ENCODE measurements at places on chromosomes 6 and 20.

- no peaks in the 10 kb centered on the region for H3K36me3 ChIP-seq
- no peak overlapping the region for H3K27ac ChIP-seq
- DNase-seq = no peak
- no peaks in the 10 kb centered on the region for H3K4me1 ChIP-seq
- H3K4me3 ChIP-seq = no peak overlapping the region
- H3K27me3 ChIP-seq = no peaks in the 10 kb centered on the region
These were observed 85.8 kb downstream of the DZANK1 start for GRCh38 chr20:18380908-18381529.

DNA sequence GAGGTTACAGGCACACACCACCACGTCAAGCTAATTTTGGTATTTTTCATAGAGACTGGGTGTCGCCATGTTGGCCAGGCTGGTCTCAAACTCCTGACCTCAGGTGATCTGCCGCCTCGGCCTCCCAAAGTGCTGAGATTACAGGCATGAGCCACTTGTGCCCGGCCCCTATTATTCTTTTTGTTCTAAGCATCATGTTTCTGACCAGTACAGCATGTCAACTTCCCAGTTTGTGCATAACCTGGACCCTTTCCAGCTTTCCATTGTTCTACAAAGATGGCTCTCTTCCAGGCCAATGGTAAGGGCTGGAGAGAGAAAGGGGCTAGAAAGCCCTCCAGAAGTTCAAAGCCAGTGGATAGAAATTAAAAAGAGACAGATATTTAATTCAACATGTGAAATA lies 91.3 kb upstream of the TNFAIP3 start:
- no peak overlapping the region for H3K27ac ChIP-seq
- H3K4me1 ChIP-seq = no peaks in the 10 kb centered on the region
- no peak for DNase-seq
- no peaks in the 10 kb centered on the region for H3K27me3 ChIP-seq
- no peaks in the 10 kb centered on the region for H3K36me3 ChIP-seq
- H3K4me3 ChIP-seq = no peak overlapping the region

GRCh38 chr20:23242556-23243180 lies 107.9 kb upstream of the NXT1 start:
- no peak for DNase-seq
- no peaks in the 10 kb centered on the region for H3K4me1 ChIP-seq
- no peak overlapping the region for H3K4me3 ChIP-seq
- H3K36me3 ChIP-seq = no peaks in the 10 kb centered on the region
- no peak overlapping the region for H3K27ac ChIP-seq
- H3K27me3 ChIP-seq = no peaks in the 10 kb centered on the region

DNA sequence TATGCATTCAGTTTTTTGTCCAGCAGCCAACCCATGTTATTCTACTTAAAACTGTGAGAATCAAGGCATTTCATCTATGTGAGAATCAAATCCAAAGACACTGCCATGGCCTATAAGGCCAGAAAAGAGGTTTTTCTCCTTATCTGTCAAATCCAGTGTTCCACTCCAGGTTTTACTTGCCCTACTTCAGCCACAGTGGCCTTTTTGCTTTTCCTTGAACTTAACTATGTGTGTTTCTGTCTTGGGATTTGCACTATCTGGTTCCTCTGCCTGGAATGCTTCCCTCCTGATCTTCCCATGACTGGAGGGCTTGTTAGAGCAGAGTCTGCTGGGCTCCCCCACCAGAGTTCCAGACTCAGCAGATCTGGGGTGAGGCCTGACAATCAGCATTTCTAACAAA lies 113.1 kb upstream of the DOK5 start:
- no peak for DNase-seq
- no peak overlapping the region for H3K27ac ChIP-seq
- no peaks in the 10 kb centered on the region for H3K27me3 ChIP-seq
- no peak overlapping the region for H3K4me3 ChIP-seq

DNA sequence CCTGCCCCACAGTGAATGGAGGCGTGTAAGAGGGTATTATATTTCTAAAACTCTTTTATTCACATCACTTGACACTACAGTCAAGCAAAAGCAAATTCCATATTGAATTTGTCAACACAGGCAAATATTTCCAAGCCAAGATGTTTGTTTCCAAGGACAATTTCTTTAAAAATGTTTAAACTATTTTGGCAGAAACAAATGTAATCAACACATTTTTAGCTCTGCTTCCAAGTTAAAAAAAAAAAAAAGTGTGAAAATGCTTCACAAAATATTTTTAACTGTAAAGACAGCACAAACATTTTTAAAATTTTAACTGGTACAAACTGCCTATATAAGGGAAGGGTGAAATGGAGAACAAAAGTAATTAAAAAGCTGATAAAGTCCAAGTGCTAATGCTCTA lies 44.9 kb upstream of the DST start:
- no peak overlapping the region for H3K27ac ChIP-seq
- no peak for DNase-seq
- H3K27me3 ChIP-seq = no peaks in the 10 kb centered on the region
- H3K4me3 ChIP-seq = no peak overlapping the region
- no peaks in the 10 kb centered on the region for H3K36me3 ChIP-seq

DNA sequence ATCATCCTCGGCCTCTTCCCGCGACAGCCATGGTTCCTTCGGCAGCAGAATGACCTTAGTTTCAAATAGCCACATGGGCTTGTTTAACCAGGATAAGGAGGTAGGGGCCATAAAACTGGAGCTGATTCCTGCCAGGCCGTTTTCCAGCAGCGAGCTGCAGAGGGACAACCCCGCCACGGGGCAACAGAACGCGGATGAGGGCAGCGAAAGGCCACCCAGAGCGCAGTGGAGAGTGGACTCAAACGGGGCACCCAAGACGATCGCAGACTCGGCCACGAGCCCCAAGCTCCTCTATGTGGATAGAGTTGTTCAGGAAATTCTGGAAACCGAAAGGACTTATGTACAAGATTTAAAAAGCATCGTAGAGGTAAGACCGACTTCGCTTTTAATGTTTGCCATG lies 131.8 kb upstream of the MTHFD1L start:
- H3K4me1 ChIP-seq = no peaks in the 10 kb centered on the region
- H3K27me3 ChIP-seq = no peaks in the 10 kb centered on the region
- DNase-seq = no peak
- H3K36me3 ChIP-seq = no peaks in the 10 kb centered on the region
- no peak overlapping the region for H3K27ac ChIP-seq

DNA sequence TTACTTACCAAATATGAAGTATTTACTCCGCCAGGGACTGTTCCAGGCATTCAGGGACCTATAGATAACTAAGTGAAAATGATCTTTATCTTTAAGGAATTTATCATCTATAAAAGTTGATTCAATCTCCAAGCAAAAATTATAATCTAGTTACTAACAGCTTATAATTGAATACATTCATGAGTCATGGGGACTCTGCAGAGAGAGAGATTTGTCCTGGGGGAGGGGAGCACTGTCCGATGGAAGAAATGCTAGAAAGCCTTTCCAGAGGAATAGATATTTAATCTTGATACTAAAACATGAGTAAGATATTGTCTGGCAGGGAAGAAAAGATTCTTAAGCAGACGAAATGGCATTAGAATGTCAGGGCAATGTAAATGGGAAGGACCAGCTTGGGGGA lies 139.3 kb downstream of the CD164 start:
- no peak overlapping the region for H3K4me3 ChIP-seq
- no peak overlapping the region for H3K27ac ChIP-seq
- H3K27me3 ChIP-seq = no peaks in the 10 kb centered on the region
- peaks cover 2% of the 10 kb centered on the region for H3K4me1 ChIP-seq

DNA sequence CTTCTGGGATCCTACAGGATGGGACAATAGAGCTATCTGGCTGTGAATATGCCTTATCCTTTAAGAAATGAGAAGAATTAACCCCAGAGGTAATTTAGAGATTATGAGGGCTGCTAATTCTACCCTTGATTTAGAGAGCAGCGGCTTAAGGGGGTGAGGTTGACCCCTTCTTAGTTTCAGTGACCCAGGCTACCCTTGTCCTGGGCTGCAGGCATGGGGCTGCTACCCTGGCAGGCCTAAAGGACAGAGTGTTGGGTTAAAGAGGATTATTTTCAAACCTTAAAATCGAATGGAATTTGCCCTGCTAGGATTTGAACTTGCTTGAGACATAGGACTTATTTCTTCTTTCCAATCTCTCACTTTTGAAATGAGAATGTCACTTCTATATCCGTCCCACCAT lies 1343.4 kb downstream of the HACE1 start:
- no peaks in the 10 kb centered on the region for H3K27me3 ChIP-seq
- H3K4me1 ChIP-seq = no peaks in the 10 kb centered on the region
- no peak for DNase-seq
- no peak overlapping the region for H3K27ac ChIP-seq
- H3K4me3 ChIP-seq = no peak overlapping the region

DNA sequence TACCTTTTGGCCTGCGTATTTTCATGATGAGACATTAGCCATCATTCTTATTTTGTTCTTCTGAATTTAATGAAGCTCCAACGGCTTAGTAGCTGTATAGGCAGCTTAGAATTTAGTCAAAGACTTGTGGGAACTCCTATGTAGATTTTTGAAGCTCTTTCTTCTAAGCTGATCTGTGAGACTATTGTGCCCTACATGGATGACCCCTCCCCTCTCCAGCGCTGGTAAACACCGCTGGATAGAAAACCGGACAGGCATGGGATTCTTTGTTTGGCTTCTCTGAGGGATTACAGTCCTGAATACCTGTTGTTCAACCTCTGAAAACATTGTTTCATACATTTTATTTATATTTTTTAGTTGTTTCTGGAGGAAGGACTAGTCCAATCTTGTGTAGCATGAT lies 1353.4 kb downstream of the GRIK2 start:
- DNase-seq = no peak
- no peak overlapping the region for H3K4me3 ChIP-seq
- no peaks in the 10 kb centered on the region for H3K27me3 ChIP-seq
- H3K27ac ChIP-seq = no peak overlapping the region
- no peaks in the 10 kb centered on the region for H3K4me1 ChIP-seq
- no peaks in the 10 kb centered on the region for H3K36me3 ChIP-seq

DNA sequence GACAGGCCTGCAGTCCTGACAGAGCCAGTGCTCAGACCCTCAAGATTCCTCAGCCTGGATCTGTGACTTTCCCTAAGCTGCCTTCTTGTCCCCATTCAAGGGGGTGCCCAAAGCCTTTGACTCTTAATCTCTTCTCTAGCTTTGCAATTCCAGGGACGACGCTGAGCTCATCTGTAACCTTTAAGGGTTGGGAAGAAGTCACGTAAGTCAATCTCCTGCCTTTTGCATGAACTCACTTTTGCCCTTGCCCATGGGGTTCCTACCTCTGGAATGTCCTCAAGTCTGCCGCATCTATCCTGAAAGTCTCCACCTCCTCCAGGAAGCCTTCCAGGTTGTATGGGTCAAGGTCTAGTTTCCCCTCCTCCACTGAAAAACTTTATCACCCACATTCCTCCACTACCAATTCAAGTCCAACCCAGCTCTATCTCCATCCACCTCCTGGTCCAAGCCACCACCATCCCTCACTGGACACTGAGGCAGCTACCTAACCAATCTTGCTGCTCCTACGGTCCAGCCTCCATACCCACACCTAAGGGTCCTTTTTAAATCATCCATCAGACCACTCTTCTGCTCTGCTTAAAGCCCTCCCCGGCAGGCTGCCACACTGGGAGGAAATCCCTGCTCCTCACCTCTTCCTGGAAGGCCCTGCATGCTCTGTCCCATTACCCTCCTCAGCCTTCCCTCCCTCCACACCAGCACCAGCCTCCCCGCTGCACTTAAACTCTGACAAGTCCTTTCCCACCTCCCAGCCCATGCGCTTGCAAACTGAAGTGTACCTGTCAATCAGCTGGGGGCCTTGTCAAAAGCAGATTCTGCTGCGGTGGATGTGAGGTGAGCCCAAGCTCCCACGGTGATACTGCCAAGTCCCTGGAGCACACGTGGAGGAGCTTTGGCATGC lies 29.7 kb downstream of the PREX1 start:
- no peak overlapping the region for H3K4me3 ChIP-seq
- H3K4me1 ChIP-seq = no peaks in the 10 kb centered on the region
- H3K36me3 ChIP-seq = no peaks in the 10 kb centered on the region
- DNase-seq = no peak

DNA sequence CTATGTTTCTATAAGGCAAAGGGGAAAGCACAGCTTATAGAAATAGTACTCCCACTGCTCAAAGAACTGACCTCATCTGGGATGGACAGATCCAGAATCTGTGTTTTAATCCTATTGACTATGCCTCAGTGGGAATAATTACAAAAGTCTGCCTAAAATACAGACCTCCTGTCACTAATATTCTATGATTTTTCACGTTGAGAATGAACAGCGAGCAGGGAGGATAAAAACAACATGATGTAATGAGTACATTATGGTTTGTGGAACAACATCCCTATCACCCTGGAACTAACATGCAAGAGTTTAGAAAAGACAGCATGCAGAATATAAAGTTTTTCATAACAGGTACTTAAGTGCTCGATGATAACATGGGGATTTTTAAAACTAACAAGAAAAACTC lies 53.9 kb downstream of the EPHA7 start:
- no peaks in the 10 kb centered on the region for H3K4me1 ChIP-seq
- DNase-seq = no peak
- H3K27me3 ChIP-seq = no peaks in the 10 kb centered on the region
- H3K4me3 ChIP-seq = no peak overlapping the region
- H3K36me3 ChIP-seq = no peaks in the 10 kb centered on the region

- H3K36me3 ChIP-seq = no peaks in the 10 kb centered on the region
- peaks cover 53% of the 10 kb centered on the region for H3K27me3 ChIP-seq
- no peak overlapping the region for H3K27ac ChIP-seq
- no peaks in the 10 kb centered on the region for H3K4me1 ChIP-seq
- no peak for DNase-seq
- H3K4me3 ChIP-seq = no peak overlapping the region
These were observed 11.8 kb upstream of the FOXF2 start for GRCh38 chr6:1377526-1377925.

- no peak overlapping the region for H3K4me3 ChIP-seq
- no peaks in the 10 kb centered on the region for H3K4me1 ChIP-seq
- no peak overlapping the region for H3K27ac ChIP-seq
- H3K27me3 ChIP-seq = no peaks in the 10 kb centered on the region
- no peak for DNase-seq
These were observed 108.4 kb upstream of the PTPN1 start for GRCh38 chr20:50401587-50402418.
